NCI-H446 treated with DMSO at 0.1 percent for 48 hours (cell line): ENCODE measurements at places on chromosomes 3 and 15.

DNA sequence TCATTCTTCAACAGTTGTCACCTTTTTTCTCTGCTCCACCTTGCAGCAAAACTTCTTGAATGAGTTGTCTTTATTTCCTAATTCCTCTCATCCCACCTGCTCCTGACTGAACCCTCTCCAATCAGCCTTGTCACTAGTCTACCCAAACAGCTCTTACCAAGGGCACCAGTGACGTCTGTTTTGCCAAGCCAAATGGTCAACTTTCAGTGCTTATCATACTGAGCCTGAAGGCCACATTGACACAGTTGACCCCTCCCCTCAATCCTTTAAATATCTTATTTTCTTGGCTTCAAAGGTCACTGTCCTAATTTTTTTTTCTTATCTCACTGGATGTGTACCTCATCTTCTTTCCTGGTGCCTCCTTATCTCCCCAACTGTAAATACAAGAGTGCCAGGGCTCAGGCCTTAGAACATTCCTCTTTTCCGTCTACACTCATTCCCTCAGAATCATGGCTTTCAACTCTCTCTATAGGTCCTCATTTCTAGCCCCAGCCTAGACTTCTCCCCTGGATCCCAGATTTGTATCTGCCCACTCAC lies 43.2 kb downstream of the CMTM8 start:
- DNase-seq: no peak

- peak; percentile 33 for DNase-seq
Measured at GRCh38 chr3:38453075-38453912, at the start of gene ACVR2B. TSS of gene ACVR2B (plus strand) at chr3:38453890. CDS start at chr3:38454323, 433 bp downstream.

DNA sequence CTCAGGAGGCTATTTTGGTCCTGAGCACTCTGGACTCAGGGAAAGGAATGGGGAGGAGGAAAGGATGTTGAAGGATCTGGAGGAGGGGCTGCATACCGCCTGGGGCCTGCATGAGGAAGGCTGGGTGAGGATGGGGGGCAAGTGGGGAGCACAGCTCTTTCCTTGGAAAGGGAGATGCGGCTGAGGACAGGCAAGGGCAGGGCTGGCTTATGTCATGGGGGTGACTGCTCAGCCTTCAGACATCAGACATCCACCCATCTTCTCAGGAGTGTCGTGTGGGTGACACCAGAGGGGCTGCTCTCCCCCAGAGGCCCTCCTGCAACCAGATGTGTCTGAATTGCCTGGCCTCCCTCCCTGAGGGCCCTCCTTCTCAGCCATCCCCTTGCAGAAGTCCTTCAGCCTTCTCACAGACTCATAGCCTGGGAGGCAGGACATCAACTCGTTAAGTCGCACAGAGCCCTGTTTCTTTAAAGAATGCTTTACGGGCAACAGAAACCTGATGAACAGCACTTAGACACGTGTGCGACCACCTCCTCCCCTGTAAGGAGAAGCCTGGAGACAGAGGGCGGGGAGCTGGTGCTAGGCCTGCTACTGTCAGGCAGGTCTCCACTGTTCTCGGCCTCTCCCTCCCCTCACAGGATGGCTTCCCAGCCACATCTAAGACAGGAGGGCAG lies 252.3 kb downstream of the OCA2 start:
- no peak for DNase-seq

DNA sequence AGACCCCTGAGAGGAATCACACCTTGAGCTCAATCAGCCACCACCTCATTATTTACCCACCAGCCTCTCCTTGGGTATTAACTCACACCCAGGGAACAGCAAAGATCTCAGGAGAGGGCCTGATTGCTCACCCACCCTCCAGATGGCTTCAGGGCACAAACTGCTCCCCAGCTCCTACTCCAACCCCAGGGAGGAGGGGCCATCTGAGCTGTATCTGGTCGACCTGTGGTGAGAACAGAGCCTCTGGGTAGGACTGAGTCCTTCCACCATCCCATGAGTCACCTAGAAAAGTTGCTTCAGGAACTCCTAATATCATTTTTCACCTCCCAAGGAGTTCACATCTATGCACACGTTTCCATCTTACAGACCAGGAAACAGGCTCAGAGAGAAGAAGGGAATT lies 44.8 kb upstream of the HES1 start:
- DNase-seq: no peak

- no peak for DNase-seq
Measured at GRCh38 chr3:58564456-58565160, 12.6 kb downstream of the FAM107A start.
